ENCODE measurements at places on chromosomes 11 and 22.

DNA sequence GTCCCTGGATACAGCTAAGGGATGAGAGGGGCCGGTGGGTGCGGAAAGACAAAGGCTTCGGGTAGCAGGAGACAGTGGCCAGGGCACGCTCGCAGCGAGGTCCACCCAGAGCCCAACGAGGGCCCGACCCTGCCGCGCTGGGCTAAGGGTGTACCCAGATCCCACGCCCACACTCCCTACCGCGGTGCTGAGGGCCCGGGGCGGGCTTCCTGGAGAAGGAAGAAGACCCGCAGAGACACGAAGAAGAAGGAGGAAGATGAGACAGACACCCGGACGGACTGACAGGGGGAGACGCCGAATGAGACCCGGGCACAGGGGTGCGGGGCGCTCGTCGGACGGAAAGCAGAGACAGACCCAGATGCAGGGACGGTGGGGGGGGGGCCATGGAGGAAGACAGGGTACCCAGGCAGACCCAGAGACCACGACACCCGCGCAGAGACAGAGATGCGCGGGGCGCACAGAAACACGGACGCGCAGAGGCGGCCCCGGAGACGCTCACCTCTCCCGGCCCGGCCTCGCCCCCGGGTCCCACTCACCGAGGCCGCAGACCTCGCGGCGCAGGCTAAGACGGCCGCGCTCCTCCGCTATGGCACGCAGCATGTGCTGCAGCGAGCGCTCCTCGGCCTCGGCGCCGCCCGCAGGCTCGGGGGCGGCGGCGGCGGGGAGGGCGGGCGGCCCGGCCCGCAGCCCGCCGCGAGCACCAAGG, 437 bp downstream of the KIAA0930 start:
- peak; percentile 37 for DNase-seq

DNA sequence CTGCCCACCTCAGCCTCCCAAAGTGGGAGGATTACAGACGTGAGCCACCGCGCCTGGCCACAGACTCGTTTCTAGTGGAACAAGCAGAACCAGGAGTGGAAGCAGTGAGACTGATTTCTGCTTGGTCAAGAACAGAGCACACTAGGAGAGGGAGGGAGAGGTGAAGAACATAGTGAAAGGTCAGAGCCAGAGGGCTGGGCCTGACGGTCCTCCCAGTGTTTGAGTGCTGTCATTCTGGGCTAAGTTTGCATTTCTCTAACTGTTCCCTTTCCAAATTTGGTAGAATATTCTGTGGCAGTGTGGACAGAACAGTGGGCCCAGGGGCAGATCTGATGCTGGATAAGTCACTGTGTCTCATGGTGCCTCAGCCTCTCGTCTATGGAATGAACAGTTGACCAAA, 55.2 kb downstream of the OSBP2 start:
- no peak for DNase-seq

GRCh38 chr11:128195057-128195751, 392.2 kb downstream of the ETS1 start:
- no peak for DNase-seq

DNA sequence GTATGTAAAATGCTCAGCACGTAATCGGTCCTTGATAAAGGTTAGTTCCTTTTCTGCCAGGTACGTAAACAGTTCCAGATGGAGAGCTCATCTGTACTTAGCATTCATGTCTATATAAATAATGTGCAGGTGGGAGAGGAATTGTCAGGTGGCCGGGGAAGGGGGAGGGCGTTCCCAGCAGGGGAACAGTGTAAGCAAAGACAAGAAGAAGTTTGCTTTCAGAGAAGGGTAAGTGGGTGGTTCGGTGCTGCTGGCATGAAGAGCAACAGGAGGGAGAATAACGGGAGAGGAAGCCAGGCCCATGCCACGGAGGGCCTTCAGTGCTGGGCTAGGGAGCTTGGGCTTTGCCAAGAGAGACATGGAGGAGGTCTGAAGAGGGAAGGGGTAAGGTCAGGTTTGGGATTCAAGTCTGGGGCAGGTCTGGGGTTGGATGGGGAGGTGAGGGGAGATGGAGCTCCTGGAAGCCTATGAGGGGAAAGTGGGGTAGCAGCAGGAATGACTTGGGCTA, 11.4 kb upstream of the WNT11 start:
- no peak for DNase-seq

DNA sequence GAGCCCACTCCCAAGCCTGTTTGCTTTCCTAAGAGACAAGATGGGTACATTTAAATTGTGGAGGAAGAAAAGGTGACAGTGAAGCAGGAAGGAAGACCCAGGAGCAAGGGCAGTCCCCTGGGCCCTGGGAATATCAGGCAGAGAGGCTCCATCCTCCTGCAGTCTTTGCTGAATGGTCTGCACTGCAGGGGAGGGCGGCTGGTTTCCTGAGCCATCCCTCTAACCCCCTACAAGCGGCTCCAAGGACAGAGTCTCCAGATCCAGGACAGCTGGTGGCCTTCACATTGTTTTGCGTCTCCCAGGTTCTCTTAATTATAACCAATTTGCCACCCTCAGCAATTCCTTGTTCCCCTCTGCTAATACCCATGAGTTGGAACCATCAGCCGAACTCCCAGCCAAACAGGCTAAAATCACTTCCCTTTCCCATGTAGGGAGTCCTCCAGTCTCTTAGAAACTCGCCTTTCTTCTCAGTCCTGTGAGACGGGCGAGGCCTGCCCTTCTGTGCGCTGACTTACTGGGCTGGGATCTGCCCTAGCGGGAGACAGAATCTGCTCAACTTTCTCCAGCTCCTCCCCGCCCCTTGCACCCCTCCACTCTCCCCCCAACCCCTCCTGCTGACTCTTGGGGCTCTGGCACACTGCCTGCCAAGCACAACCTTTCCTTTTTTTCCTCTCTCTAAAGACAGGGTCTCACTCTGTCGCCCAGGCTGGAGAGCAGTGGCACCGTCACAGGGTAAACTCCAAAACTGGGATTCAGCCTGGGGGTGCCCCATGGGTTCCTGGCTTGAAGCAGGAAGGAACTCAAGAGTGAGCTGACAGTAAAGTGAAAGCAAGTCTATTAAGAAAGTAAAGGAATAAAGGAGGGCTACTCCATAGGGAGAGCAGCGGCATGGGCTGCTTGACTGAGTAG, 53.4 kb upstream of the EMID1 start:
- DNase-seq = no peak

GRCh38 chr11:6505577-6506240, 8.6 kb downstream of the DNHD1 start:
- no peak for DNase-seq

DNA sequence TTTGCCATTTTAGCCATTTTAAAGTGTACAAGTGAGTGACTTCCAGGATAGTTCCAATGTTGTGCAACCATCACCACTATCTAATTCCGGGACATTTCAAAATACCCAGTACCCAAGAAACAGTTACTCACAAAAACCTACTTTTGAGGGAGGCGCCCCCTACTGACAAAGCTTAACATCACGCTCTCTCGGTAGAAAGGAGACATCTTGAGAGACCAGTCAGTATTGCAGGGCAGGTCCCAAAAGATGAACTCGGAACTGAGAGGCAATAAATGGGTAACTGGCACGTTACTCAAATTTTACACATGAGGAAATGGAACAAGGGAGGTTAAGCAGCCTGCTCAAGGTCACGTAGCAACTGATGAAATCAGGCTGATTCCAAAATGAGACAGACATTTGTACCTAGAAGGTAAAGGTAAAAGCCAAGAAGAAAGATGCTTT, 50.0 kb upstream of the POU2AF1 start:
- peak; percentile 39 for DNase-seq

DNA sequence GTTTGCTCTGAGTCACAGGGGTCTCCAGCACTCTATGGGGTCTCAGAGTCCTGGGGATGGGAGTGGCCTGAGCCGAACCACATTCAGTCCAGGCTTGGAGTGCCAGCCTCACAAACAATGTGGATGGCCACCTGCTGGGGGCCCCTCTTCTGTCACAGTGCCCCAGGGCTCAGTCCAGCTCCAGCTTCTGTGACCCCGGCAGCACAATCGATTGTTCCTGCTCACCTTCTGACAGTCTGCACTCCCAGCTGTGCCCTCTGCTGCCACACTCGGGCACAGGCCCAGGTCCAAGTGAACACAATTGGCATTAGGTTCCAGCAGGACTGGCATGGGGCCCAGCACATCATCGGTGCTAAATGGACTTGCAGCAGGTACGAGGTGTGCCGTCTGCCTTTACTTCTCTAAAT, 84.8 kb downstream of the TP53I11 start:
- DNase-seq = no peak

GRCh38 chr22:19337137-19337536, 45.6 kb upstream of the CLTCL1 start:
- DNase-seq = no peak

DNA sequence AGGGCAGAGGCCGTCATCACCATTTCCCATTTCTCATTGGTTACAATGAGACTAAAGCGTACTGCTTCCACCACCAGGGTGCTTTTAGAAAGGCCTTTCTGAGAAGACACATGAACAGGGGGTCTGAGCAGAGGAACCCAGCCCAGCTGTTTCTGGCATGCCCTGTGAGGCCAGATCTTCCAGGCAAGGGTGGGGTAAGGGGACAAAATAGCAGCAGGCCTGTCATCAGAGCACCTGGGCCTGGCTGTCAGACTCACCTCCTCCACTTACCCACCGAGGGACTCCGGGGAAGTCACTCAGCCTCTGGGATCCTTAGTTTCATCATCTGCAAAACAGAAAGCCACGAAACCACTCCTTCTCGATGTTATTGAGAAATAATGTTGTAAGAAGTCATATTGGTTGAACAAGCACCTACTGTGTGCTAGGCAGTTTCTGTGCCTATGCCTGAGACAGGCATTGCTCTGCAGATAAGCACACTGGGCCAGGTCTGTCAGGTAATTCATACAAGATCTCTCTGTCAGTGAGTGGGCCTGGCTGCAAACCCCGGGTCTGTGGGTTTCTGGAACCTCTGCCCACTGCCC, 8.8 kb upstream of the WNT11 start:
- DNase-seq = no peak

- no peak for DNase-seq
These were observed 13.7 kb downstream of the TENM4 start for GRCh38 chr11:79427126-79427525.

DNA sequence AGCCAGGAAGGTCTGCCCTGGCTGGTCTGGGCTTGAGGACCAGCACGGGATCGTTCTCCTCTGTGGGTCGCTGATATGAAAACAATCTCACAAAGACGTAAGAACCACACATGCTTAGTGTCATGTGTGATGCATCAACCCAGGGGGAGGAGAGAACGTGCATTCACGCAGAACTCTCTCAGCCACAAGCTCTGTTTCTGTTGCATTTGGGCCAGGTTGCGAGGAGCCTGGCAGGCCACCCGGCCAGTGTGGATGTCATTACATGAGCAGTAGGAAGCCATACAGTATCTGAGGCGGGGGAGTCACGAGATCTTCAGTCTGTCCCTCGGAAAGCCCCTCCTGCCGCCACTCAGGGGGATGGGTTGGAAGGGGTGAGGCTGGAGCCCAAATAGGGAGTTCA, 53.1 kb upstream of the KCNQ1OT1 start:
- no peak for DNase-seq

GRCh38 chr11:122895563-122895962, 13.0 kb downstream of the JHY start:
- no peak for DNase-seq

- DNase-seq = no peak
These were observed 22.7 kb upstream of the FGF19 start for GRCh38 chr11:69726481-69726880.

DNA sequence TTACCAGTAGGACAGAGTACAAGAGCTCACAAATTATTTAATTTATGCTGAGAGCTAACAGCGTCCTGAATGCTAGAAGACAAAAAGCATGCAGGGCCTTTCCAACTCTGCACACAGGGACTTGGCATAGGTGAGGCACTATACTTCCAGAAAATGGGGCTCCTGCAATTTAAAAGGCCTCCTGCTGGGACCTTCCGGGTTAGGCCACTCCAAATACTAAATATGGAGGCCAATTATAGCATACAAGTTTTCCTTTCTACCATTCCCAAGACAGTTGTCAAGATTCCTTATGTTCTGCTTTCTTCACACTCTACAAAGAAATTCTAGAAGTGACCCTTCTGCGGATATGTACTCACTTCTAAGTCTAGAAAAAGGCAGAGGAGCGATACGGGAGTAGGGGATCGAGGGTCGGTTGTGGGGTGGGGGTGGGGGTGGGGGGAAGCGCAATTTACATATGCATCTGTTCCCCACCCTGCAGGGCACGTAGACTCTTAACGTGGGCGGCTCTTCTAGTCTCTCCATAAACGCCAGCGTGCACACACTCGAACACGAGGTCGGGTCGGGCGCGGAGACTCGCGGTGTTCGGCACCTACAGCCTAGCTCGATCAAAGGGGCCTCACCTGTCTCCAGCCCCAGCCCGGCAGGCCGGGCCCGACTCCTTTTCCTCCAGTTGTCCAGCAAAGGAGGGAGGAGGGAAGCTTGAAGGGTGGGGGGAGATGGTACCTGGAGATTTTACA, 728 bp downstream of the DCUN1D5 start:
- peak; percentile 46 for DNase-seq

DNA sequence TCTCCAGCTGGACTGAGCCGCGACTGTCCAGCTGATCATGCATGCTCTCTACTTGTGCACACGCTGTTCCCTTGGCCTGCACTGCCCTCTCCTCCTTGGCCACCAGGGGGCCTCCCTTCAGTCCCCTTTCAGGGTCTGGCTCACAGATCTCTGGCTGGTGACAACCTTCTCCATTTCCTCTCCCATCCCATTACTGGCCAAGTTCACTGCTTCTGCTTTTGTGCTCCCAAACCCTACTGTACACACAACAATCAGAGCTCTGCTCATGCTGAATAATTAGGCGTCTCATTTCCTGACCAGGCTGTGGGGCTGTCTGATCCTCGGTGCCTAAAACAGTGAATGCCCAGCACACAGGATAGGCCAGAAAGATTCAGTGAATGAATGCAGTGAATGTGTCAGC, 224.0 kb upstream of the NARS2 start:
- DNase-seq = peak; percentile 80

DNA sequence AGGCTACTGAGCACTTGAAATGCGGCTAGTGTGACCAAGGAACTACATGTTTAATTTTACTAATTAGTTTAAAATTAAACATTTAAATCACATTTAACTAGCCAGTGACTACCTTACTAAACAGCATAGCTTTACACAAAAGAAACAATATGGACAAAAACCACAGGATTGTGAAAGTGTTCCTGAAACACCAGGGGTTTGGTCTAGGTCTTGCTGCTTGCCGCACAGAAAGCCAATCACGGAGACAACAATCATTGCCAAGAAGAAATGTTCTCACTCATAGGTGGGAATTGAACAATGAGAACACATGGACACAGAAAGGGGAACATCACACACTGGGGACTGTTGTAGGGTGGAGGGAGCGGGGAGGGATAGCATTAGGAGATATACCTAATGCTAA, 309.5 kb downstream of the C11orf87 start:
- no peak for DNase-seq

DNA sequence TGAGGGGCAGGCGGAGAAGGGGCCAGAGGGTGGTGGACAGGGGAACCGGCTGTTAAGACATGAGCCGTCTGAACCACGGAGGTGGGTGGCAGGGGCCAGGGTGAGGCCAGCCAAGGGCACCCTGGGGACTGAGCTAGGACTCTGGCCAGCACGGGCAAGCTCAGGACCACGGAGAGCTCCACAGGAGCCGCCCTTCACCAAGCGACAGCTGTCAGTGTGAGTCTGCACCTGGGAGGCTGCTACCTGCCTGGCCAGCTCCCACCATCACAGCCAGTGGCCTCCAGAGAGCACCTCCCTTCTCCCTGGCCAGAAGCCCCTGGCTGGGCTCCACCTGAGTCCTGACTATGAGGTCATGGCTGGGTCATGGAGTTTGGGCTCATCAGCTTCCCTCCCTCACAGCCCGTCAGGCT, 21.6 kb downstream of the MGAT3 start:
- peak; percentile 73 for DNase-seq
